ENCODE measurements at places on chromosomes 4 and X.

- DNase-seq: no peak
These were observed 134.9 kb downstream of the SMIM20 start for GRCh38 chr4:26048950-26049349.

DNA sequence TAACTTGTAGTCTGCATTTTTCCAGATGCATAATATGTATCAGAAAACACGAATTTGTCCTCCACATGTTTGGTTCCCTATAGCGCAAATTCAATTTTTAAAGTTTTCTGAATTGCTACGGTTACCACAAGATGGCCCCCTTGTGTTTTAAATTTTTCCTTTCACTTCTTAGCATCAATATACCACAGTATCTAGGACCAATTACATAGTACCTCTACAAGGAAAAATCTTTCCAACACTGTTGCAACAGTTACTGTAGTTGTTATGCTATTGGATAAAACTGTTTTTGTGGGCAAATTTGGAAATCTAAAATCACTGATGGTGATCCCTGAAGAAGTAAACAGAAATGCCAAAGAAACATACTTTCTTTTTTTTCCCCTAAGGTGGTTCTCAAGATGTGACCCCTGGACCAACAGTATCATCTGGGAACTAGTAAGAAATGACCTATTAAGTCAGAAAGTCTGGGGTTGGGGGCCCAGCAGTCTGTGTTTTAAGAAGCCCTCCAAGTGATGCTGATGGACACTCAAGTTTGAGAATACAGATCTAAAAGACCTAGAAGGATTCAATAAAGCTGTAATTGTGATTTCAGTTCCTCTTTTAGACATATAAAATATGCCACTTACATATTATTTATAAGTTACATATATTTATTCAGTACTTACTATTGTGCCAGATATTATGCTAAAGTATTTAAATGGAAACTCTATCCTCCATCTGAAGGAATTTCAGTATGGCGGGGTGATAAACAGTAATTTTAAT lies 3.1 kb downstream of the ZGRF1 start:
- DNase-seq: no peak

GRCh38 chr4:88953400-88953799 lies 103.6 kb downstream of the FAM13A start:
- no peak for DNase-seq

- DNase-seq: no peak
These were observed 40.3 kb downstream of the PDGFC start for GRCh38 chr4:156931267-156931666.

- no peak for DNase-seq
These were observed 95.0 kb downstream of the ARX start for GRCh38 chrX:24920769-24921168.

DNA sequence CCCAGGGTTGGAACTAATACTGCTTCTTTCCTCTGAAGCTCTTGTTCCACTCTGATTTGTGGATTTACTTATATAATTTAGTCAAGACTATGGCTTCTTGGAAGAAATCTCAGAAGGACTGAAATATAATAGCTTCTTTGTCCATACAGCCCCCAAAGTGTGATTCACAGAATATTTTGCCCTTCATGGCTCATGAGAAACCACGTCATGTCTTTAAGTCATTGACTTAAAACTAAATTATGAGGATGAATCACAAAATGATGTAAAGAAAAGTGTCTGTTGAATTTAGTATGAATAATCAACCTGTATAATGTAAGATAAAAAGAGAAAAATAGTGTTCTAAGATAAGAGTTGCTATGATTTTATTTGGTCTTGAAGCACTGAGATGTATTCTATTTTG lies 43.3 kb upstream of the AGA start:
- DNase-seq: no peak

DNA sequence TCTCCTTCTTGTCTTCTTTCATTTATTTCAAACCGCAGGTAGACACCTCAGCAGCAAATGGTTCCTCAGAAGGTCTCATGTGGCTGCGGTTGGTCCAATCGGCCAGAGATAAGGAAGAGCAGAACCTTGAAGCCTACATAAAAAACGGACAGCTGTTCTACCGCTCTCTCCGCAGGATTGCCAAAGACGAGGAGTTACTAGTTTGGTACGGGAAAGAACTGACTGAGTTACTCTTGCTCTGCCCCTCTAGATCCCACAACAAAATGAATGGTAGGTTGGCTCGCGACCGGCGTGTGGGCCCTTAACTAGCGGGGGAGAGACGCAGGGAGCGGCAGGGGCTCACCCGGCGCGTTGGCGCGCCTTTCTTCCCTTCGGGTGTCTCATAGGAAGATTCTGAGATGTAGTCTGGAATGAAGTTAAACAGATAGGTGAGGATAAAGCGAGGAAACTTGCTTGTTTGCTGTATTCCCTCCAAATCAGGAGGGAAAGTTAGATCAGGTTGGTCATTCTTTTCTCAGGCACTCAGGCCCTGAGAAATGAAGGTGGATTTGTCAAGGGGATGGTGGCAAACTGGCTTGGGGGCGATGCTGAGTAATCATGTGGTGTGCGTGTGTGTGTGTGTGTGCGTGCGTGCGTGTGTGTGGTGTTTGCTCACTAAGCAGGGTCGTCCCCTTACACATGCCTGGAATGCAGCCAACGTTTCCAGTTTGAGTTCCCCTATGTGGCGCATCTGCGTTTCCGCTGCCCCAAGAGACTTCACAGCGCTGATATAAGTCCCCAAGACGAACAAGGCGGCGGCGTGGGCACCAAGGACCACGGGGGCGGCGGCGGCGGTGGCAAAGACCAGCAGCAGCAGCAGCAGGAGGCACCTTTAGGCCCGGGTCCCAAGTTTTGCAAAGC lies 4.2 kb downstream of the PRDM8 start:
- peak; percentile 36 for DNase-seq

- DNase-seq: no peak
These were observed 5.7 kb downstream of the PSAPL1 start for GRCh38 chr4:7429069-7429416.

- no peak for DNase-seq
These were observed 58.6 kb downstream of the FUNDC1 start for GRCh38 chrX:44483965-44484606.

DNA sequence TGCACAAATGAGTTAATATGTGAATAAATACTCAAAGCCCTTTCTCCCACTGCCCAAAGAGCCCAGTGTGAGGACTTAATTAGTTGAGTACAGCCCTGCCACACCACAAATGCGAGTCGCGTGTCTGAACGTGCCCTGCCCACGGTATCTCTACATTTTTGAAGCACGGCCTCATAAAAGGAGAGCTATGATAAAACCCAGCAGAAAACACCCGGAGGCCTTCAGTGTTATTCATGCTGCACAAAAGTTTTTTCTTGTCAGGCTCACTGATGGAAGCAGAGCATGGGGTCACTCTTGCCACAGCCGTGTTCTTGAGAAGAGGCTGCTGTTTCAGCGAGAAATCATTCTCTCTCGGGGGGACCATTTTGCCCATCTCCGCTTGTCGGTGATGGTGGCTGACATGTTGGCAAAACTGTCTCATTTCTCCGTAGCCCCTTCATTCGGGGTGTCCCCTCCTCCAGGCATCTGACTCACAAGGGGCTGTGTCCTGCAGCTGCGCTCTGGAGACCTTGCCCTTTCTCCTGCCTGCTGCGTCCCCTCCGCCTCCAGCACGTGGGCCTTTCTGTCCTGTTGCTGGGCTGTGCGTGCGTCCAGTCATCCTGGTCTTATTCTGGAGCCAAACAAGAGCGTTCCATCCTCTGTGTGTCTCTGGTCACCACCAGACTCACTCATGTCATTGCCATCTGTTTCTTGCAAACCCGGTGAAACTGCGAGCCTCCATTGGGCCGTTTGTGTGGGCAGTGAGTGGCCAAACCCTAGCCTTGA lies 88.8 kb downstream of the SORCS2 start:
- no peak for DNase-seq

GRCh38 chrX:131831185-131831520 lies 191.9 kb upstream of the STK26 start:
- DNase-seq: no peak

DNA sequence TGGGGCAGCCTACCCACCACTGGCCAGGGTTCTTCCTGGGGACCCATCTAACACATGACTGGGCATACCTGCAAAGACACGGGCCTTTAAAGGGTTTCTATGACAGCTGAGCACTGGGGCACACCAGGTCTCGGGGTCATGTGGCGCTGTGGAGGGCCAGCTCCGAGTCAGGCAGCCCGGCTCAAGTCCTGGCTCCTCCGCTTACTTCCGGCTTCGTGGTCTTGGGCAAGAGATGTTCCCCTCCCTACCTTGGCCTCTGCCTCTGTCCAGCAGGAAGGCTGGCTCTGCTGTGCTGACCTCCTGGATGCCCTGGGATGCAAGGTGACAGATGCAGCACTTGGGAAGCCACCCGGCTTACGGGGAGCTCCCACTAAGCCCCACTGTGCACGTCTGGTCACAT lies 37.6 kb downstream of the HTRA3 start:
- no peak for DNase-seq

- DNase-seq: no peak
These were observed 99.0 kb downstream of the ASB9 start for GRCh38 chrX:15170927-15171326.

DNA sequence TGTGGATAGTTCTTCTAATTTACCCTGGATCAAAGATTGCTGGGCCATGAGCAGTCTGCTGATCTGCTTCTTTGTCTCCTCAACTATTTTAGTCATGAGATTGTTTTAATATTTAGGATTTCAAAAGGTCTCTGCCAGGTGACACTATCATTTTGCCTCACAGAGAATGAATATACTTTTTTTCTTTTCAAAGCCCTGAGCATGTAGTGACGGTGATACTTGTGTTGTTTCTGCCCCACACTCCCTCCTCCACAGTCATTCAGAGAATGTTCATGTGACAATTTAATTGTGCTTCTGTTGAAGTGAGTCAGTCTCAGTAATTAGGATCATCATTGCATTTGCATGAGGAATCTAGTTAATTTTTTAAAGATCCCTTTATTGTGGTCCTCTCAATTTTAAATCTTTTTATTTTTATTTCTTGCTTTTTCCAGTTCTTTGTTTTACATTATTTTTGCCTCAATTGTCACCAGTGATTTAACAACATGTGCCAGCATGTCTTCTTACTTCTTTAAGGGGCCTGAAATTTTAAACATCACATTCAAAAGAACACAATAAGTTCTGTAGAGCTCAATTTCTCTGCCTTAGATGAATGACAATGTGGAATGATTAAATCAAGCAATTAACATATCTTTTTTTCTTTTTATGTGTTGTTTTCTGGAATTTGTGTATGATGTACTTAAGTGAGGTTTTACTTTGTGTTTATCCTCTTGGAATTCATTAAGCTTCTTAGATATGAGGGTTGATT lies 12.3 kb downstream of the MMRN1 start:
- DNase-seq: no peak
